ENCODE measurements at places on chromosomes 13 and 19.

GRCh38 chr13:111315347-111315995 lies 5.0 kb upstream of the TEX29 start:
- DNase-seq: no peak

DNA sequence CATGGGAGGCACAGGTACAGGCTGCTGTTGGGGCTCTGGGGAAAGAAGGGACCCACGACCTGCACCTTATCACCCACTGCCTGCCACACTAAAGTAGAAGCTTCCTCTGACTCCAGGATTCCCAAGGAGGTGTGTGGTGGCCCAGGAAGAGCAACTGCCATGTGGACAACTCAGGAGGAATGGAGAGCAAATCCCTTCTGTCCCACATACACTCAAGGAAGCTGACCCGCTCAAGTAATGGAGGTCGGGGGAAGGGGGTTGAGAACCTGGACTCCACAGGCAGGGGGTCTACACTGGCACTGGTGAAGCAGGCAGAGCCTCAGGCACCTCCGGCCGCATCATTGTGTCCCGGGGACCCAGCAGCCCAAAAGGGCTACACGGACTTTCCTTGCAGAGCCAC lies 29.4 kb upstream of the SLC15A1 start:
- no peak for DNase-seq

GRCh38 chr19:7509625-7510024 lies 6.3 kb upstream of the ZNF358 start:
- DNase-seq: no peak

- DNase-seq: no peak
Observed at GRCh38 chr13:66405908-66406802, 824.0 kb downstream of the PCDH9 start.

GRCh38 chr19:16283210-16284061 lies 41.2 kb upstream of the KLF2 start:
- DNase-seq: peak; percentile 78

DNA sequence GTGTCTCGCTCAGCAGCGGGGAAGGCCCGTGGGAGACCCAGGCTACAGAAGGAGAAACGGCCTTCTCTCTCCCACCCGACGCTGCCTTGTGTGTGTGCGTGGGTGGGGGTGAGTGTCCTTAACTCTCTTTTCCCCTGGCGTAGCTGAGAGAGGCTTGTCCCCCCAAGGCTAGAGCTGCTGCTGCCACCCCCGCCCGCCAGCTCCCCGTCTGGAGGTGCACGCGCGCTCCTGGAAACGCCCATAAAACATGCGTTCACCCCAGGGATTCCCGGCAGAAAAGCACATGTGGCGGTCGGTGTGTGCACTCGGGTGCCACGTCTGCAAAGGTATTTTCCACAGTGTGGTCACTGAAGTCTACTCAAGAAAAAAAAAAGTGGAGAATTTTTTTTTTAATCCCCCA lies 36.1 kb downstream of the GADD45B start:
- DNase-seq: no peak

DNA sequence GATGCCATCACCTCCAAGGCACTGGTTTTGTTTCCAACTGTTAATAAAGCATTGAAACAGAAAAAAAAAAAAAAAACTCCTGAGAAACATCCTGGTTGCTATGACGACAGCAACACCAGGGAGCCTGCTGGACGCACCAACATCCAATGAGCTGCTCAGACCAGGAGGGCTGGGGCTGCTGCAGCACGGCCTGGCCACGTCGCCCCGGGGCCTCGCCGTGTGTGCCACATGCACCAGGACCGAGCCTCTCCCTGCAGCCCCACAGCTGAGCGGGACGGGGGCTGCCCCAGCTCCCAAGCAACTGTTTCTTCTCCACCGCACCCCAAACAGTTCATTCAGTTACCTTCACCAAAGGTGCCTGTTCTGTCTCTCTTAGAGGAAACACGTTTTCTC lies 54.5 kb downstream of the RASA3 start:
- DNase-seq: no peak
